Activated CD4-positive, alpha-beta memory T cell treated with anti-CD3 and anti-CD28 coated beads, Interleukin-2, amount 10 ng/mL, durations not matched to agents 7 days and 5 days (primary cell): ENCODE measurements at places on chromosomes 3 and 15.

- DNase-seq = no peak
Observed at GRCh38 chr15:91480426-91480825, 373.1 kb upstream of the SLCO3A1 start.

DNA sequence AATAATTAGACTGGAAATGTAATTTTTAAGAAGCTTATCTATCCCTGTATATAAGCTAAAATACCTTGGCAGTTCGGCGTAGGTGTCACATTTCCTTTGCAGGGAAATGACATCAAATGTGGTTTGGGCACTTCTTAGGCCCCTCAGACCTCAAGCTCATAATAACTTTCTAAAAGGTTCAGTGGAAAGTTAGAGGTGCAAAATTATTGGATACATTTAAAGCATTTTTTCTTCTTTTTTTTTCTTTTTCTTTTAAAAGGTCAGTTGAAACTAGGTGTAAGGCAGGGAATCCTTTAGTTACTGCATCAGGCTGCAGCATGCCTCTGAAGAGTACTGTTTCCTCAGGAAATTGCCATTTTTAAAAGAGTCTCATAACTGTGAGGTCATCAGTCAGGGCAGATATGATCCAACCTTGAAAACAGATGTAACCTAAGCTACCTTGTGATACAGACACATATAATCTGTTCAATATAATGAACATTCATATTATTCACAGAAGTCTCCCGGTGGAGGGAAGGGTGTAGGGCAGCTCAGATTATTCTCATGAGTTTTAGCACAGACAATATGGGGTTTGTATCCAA is 4.8 kb downstream of the SACM1L start:
- peak; percentile 40 for DNase-seq

DNA sequence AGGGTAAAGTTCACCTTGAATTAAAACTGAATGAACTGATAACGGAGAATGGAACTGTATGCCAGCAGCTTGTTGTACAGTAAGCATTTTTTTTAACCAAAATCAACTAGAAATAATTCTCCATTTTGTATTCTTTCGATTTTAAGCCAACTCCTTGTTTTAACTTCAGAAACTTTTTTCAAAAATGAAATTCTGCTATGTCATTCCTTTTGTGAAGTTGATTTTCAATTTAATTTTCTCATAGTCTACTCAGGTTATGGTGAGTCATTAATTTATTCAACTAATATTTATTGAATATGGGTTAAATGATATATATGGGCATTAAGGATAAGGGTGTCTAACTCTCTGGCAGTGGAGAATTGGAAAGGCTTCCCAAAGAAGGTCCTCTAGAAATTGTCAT is 53.7 kb downstream of the RASA2 start:
- no peak for DNase-seq

DNA sequence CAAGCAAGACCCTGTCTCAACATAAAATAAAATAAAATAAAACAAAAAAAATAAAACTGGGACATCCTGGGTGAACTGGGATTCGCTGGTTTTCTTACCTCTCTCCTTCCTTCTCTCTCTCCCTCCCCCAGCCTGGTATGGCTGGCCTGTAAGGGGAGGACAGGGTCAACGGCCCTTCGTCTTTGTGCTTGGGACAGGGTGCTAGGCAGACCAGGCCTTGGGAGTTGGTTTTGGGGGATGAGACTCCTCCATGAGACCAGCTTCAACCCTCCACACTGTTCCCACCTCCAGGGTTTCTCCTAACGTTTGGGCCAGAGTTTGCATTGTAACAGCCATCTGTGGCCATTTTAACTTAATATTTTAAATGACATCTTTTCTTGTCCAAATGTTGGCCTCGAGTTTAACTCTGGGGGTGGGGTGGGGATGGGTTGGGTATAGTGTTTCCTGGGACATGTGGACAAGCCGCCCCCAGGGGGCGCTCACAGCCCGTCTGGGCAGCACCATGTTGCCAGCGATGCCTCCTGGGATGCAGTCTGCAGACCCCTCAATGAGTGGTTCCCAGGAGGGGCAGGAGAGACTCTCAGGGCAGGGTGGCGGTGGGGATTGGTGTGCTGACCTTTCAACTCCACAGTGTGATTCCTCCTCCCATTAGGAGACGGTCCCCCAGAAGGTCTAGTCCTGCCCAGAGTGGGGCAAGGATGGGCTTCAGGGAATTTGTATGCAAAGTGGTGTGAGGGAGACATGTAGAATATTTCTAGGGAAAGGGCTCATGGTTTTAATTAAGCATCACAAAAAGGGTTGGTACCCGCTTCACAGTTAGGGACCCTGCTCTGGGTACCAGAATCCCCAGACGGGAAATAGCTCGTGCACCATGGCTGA is 37.7 kb upstream of the LCTL start:
- DNase-seq = peak; percentile 69

DNA sequence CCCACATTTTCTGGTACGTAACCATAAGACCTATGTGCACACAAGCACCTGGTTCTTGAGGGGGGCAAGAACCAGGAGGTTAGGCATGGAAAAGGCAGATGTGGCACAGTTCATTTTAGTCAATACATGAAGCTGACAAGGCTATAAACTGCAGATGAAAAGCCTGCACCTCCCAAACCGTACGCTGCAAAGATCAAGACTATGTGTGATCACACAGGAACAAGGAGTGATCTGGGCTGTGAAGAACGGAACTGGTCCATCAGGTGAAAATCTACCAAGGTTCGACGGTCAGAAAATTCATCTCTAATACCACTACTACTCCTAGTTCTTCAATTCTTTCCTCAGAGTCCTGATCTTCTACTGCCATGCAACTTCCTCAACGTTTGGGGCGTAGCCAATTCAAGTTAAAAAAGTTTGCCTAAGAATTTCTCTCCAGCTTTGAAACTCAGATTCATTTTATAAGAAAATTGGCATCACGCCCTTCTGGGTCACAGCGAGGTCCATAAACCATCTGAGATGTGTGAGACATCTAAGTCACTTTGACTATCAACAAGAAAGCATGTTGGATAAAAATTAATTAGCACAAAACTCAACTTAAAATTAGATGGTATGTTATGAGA is 41.9 kb downstream of the PLD1 start:
- no peak for DNase-seq

DNA sequence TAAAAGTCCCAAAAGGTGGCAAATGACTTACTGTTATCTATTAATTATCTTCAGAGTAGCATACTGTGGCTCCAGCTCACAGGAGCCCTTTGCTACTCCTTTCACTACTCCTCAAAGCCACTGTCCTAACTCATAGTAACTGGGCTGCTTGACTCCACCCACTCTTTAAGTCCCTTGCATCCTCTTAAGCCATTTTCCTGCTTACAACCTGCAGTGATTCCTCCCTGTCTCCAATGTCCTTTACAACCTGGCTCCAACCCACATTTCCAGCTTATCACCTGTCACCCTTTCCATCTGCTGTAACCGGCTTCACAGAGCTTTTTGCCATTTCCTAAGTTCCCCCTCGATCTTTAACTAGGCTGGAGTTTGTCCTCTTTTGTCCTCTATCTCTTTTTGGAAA is 388.1 kb downstream of the FGF12 start:
- DNase-seq = no peak

DNA sequence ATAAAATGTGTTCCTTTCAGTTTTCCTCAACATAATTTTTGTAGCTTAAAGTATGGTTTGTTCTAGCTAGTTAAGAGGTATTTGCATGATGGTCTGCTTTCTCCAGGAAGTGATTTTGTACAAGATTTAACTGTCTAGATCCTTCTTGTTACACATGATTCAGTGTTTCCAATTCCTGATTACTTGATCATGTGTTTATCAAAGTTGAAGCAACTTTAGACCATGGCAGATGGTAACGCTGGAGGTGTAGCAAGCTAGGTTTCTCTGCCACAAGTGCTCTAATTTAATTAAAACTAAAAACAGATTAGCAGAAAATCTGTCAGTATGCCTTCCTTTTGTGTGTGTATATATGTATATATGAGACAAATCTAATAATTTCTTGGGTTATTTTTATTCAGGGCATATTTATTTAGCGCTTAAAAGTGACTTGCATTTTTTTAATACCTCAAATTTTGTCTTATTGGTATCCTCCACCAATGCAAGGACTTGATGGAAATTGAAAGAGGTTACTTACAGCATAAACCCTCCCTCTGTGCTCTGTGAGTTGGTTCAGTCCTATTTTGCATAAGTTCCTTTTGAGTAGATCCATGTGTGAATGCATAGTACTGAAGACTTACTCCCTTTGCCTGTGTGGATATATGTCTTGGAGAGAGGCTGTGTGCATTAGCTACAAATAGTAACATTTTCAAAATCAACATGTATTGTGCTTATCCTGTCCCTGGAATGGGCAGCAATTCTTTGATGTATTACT is 157.3 kb upstream of the CGNL1 start:
- DNase-seq = no peak

DNA sequence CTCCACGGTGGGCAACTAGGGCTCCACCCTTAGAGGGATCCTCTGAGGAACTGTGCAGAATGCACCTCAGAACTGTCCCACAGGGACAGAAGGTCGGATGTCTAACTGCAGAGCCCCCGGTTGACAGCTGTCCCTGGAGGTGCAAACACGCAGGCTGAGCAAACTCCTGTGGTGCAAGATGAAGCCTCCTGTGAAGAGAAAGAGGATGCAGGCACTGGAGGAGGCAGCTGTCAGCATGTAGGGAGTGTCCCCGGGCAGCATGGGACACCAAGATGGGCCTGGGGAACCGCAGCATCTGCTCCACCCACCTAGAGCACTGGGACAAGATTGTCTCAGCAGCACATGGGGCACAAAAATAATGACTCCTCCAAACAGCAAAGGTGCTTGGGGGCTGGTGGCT is 258.9 kb downstream of the ABHD5 start:
- no peak for DNase-seq

GRCh38 chr3:197027151-197027895 is 2.3 kb downstream of the MELTF start:
- DNase-seq = peak; percentile 15

DNA sequence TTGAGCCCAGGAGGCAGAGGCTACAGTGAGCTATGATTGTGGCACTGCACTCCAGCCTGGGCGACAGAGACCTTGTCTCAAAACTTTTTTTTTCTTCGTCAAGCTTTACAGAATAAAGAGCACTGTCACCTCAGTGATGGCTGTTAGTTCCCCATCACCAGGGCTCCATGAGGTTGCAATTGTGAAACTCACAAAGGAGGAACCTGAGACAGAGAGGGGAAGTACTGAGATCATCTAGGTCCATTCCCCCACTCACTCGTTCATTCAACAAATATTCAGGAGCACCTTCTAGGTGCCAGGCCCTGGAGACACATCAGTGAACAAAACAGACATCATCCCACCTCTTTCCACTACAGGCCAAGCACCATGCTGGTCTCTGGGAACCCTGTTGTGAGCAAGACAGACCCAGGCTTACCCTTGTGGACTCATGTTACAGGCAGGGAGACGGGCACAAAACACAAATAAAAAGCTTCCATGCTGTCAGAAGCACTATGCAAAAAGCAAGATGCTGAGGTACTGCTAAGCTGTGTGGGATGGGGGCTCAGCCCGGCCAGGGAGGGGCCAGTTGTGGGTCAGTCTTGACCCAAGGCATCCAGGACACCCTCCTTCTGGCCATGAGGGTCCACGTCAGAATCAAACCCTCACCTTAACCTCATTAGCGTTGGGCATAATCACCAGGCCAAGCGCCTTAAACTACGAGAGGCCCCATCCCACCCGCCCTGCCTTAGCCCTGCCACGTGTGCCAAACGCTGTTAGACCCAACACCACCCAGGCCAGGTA is 2.1 kb upstream of the RHO start:
- DNase-seq = no peak

- no peak for DNase-seq
Observed at GRCh38 chr15:64066451-64066850, 20.2 kb upstream of the DAPK2 start.

GRCh38 chr3:81245501-81245900 is 515.9 kb downstream of the GBE1 start:
- DNase-seq = no peak

GRCh38 chr3:37262816-37263393 is 88.5 kb upstream of the LRRFIP2 start:
- DNase-seq = no peak

GRCh38 chr15:67505675-67506572 is 15.0 kb upstream of the C15orf61 start:
- DNase-seq = no peak

DNA sequence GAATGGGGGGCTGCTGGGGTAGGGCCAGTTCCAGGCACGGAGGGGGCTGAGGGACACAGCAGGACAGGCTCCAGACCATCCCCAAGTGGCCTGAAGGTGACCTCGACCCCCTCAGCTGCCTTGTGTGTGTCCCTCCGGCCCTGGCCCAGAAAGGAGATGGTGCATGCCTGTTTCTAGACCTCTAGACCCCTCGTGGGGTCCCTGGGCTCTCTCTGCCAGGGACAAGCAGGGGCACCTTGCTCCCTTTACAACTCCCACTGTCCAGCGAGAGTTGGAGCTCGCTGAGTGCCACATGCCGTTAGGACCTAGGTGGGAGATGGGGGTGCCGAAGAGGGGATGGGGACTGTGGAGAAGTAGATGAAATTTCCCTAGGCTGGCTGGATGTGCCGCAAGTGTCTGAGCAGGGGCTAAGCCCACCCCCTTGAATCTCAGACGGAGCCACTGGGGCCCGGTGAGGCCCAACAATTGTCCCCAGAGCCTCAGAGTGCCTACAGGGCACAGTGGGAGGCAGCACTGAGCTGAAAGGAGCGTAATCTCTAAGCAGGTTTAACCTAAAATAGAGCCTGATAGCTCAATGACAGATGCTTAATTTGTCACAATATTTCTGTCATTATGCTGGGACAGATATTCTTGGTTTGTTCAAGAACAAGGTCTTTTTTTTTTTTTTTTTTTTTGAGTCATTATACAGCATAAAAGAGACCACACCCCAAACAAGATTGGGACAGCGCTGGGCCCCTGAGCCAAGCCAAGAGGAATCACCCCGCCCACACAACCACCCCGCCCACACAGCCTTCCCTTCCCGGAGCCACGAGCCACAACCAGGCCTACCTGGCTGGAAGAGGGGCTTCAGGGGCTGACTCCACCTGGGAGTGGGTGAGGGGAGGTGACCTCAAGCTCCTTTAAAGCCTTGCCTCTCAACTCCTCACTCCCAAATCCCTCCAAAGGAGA is 23.6 kb upstream of the KLF13 start:
- DNase-seq = peak; percentile 16

GRCh38 chr3:127789990-127790881 is 32.1 kb downstream of the MGLL start:
- no peak for DNase-seq

DNA sequence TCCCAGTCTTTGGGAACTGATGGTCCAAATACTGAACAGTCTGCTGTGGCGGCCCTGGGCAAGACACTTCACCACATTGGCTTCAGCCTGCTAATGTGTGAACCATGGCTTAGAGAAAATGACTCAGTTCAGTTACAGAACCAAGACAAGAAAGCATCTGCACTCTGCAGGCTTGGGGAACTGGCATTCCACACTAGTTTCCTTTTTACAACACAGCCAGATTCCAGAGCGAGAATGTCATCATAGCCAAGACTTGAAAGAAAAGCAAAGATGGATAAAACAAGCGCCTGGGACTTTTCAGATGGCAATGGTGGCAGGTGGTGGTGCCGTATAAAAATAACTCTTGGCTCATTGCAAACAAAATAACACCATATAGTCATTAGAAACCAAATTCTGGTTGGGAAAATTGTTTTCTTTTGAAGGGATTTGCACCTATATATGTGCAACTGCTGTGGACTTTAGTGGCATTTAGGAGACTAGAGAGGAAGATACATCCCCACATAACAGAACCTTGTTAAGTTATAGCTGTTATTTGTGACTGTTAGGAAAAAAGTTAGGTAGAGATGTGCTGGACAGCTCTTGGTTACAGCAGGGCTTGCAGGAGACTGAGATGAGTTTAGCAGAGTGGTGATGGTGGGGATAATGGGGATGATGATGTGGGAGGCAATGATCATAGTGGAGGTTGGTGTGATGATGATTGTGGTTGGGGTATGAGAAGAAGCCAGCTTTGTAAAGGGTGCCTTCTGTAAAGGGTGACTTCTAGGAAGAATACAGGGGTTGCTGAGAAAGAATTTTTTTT is 273.6 kb downstream of the THRB start:
- no peak for DNase-seq
